ENCODE measurements at places on chromosomes 1 and 21.

- no peak for DNase-seq
Measured at GRCh38 chr1:37265786-37266667, 208.4 kb upstream of the ZC3H12A start.

DNA sequence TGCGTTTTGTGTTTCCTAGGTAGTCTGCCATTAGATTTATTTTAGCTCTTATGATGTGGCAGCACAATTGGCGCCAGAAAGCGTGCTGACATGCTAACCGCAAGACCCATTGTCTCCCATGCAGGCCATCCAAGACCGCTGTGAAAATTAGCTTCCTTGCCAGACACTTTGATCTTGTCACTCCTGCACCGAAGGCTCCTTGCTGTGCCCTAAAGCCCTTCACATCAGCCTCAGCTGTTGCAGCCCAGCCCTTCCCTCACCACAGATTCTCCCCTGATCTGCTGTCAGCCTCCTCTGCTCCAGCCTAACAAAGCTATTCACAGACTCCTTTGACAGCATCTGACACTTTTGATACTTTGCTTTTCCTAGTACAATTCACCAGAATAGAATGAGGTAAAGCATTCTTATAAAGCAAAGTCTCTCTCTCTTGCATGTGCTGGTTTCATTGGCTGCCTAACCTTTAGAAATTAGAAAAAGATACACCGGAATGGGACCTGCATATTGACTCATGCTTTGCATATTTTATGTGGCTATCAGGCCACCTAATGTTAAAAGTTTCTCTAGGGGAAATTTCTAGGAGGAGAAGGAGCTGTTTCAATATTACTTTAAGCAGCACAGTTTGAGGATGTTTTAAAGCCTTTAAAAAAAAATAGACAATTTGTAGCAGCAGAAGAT, 280.3 kb upstream of the FMN2 start:
- DNase-seq: no peak

DNA sequence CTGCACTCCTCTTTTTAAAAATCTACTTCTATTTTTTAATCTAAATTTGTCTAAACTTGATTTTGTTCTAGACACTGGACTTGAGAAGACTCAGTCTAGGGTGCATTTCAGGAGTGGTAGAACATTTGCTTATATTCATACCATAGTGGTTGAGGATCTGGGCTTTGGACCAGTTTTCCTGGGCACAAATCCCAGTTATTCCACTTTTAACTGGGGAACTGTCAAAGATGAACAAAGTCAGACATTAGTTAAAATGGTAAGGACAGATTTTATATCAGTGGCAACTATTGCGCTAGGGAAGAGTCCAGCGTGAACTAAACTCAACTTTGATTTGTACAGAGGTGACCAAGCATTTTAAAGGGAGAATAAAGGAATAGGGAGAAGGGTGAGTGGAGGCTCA, 102.4 kb downstream of the FMN2 start:
- DNase-seq: no peak

DNA sequence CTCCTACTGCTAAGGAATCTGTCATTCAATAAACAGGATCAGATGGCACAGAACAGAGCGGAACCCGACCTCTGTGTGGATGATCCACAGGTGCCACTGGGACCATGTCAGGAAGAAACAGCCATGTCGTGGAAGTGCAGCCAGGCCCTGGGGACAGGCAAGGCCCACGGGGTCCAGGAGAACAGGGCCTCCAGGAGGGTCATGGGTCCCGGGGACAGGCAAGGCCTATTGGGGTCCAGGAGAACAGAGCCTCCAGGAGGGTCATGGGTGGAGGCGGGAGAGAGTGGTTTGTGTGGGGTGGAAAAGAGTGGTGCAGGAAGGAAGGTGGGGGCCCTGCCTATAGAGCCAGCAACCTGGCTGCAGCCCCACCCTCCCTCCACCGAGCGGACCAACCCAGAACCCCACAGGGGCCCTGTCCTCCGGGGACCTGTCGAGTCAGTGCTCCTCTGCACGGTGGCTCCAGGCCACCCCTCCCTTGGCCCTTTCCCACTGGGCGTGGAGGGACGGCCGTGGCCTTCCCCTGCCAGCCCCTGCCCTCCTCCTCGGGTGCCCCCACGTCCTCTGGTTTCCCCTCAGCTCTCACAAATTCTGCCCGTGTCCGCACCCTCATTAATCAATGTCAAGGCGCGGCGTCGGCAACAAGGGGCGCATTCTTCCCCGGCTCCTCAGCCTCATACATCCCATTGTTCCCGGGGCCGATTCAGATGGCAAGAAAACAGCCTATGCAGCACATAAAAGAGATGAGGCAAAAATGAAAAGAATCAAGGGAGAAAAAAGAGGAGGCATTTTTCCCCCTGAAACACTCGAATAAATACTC, 146.4 kb downstream of the PRDM16 start:
- no peak for DNase-seq

GRCh38 chr1:74811436-74812179, 78.7 kb downstream of the TYW3 start:
- peak; percentile 84 for DNase-seq

DNA sequence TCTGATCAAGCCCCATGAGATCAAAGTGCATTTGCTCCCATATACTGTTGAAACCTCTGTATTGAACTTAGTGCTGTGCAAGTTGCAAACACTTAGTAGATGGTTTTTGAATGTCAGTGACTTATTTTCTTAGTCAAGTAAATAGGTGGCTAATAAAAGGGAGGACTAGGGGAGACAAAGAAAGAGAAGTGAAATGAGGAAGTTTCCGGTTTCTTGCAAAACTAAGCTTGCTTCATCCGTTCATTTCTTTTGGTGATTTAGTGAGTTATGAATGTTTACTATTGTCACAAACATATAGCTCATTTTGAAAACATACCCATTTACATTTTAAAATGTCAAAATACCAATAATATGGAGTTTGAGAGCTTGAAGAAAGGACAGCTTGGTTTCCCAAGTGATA, 23.0 kb downstream of the ADAMTS5 start:
- no peak for DNase-seq

GRCh38 chr1:184588701-184589100, 166.0 kb downstream of the EDEM3 start:
- DNase-seq: no peak

- no peak for DNase-seq
Measured at GRCh38 chr1:1364266-1364665, 5.9 kb upstream of the MXRA8 start.

GRCh38 chr1:245704341-245704740, 549.6 kb downstream of the KIF26B start:
- no peak for DNase-seq

DNA sequence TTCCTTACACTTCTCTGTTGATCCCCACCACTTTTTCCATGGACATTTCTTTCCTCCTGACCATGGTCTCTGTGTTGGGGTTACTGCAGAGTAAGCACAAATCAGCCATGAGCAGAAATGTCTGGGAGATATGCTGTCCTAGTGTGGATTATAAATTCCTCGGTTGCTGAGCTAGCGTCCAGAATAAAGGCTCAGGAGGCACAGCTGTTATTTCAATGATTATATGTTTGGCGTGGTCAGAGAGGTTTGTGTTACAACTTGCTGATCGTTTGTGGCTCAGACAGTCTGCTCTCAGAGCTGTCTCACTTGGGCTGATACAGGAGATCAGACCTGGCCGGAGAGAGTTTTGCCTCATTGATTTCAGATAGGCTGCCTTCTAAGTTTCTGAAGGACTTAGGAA, 37.5 kb upstream of the LAMC2 start:
- no peak for DNase-seq

DNA sequence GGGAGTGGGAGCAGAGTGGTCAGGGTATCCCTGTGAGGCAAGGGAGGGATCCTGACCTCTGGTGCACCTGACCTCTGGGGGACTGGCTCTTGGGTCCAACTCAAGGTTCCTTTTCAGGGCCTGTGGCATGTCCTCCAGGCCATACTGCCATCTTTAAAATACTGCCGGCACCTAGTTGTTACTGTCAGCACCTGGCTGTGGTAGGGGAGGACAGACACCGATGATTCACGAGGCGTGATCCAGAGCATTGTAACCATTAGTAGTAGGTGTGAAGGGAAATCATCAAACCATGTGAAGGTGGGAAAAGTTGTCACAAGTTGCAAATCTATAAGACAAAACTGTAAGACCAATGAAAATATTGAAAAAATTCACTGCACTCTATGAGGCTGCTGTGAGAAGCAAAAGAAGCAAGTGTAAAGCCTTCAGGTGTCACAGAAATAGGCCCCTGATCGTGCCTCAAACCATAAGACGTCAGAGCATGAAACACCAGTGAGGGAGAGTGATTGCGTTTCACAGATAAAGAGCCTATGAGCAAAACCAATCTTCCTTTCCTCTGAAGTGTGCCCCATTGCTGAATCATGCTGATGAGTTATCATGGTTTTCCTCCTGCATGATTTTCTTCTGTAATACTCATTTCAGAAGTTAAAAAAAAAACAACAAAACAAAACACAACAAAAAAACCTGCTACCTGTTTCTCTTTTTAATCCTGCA, 55.3 kb downstream of the CDC7 start:
- DNase-seq: no peak

DNA sequence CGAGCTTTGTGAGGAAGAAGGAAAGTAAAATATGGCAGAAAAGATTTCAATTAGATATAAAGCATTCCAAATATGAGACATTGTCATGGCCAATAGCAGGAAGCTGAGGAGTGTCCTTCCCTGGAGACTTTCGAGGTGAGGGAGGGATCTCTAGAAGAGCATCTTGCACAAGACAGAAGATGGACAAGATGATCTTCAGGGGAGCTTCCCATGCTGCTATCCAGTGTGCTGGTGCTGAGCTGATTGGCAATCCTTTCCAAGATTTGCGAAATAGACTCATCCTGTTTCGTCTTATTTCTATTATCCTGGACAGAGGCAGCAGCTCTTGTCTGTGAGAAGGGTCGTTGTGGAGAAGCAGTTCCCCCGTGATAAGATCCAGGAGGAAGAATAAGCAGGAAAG, 342.0 kb upstream of the CAMK1G start:
- no peak for DNase-seq

DNA sequence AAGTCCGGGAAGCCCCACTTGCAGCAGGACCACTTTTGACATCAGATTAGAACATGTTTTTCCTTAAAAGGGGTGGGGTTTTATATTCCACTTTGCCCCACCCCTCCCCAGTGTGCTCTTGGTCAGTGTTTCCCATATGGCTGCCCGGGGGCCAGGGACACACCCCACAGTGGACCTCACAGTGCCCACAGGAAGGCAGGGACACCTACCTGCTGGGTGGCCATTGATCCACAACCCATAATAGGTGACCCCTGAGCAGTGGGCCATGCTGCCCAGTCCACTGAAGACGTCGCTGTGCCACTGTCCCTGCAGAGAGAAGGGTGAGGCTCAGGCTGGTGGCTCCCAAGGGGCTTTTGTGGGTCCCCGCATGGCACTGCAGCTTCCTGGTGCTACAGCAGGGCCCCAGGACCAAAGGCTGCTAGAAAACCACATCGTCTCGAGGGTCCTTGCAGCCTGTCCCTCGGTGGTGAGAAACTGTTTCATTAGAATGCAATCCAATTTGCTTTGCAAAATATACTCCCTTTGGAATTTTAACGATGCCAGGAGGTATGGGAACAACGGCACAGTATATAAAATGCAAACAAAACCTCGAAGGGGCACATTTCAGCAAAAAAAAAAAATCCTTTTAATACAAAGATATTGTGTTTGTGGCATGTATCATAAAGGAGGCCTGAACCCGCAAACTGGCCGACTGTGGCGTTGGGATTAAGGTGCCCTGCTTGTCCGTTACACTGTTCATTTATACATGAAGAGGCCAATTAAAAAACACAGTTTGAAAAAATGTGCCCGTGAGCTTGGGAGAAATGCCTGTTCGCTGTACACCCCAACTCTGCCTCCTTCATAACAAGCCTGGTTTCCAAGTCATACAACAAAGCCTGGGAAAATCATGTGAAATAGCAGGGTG, 16.9 kb downstream of the MORN1 start:
- no peak for DNase-seq

DNA sequence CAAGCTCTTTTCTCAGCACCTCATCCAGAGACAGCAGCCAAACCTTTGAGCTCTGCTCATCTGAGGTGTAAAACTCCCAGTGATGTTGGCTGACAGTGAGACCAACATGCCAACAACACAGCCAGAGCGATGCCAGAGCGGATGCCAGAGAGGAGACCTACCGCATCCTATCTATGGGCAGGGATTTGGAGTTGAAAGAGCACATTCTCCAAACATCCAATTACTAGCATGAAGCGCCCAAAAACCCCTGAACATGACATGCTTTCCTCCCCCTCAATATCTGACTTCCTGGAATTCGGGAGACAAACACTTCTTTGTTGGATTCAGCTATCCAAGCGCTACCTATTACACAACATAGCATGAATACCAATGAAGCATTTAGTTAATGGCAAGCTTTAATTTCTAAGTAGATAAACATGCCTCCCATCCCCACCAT, 23.1 kb upstream of the PAXBP1 start:
- no peak for DNase-seq

DNA sequence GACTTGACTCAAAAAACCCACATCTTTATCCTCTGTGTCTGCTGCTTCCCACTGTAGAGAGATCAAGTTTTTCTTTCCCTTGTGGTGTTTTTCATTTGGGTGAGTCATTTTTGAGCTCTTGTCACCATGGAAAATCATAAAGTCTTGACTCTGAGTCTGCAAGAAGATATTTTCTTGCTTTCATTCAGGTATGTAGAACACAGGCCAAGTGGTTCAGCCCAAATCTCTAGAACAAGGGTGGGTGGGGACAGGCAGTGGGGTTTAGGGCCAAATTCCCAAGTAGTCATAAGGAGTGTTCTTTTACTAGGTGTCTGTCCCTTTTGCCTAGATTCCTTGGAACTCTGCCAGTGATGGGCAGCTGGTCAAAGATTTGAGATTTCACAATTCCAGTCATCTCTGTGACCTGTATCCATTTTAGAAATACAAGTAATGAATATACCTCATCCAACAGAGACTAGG, 21.5 kb upstream of the ARHGAP29 start:
- no peak for DNase-seq

DNA sequence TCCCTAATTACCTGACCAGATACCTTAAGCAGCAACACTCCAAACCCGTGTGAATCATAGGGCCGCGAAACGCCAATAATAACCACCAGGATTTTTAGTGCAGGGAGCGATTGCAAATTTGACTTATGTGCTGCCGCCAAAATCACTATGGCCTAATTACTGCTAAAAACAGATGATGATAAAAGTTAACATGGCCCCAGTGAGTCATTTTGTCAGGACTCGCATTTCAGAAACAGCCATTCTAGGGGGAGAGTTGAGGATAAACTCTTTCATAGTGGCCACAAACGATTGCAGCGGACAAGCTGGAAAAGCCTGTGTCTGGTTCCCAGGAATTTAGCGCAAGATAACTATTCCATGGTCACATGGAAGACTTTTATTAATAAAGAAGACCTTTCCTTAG, 103.4 kb downstream of the HLX start:
- no peak for DNase-seq

- DNase-seq: no peak
Measured at GRCh38 chr1:168362991-168363390, 82.3 kb downstream of the TBX19 start.

GRCh38 chr1:38153778-38154470, 107.3 kb upstream of the POU3F1 start:
- peak; percentile 100 for DNase-seq
